Activated CD4-positive, alpha-beta T cell treated with anti-CD3 and anti-CD28 coated beads, Interleukin-2, amount 10 ng/mL, durations not matched to agents 7 days and 5 days (primary cell): ENCODE measurements at places on chromosomes 13 and 19. TPM values are rescaled to one million over a fixed set of nuclear protein-coding genes. Genes with fewer than 3 reads are reported as not detected.

Gene C19orf18
- total RNA-seq, result 0.82 TPM

Gene RYR1
- 0.79 TPM for total RNA-seq

Gene LENG8
- total RNA-seq, result 248 TPM

Gene ZNF85
- total RNA-seq, result 24.2 TPM

Gene APOC4
- total RNA-seq, result not detected

Gene OR7C1
- total RNA-seq, result not detected

Gene ZNF304
- 9.0 TPM for total RNA-seq

Gene ZFP82
- 6.7 TPM for total RNA-seq

- H3K27ac ChIP-seq, result no peak overlapping the region
- H3K27me3 ChIP-seq, result no peaks in the 10 kb centered on the region
- H3K36me3 ChIP-seq, result no peaks in the 10 kb centered on the region
- DNase-seq, result no peak
- H3K4me3 ChIP-seq, result no peak overlapping the region
- no peaks in the 10 kb centered on the region for H3K4me1 ChIP-seq
Observed at GRCh38 chr13:109074853-109075252, 445.4 kb downstream of the MYO16 start.

- H3K36me3 ChIP-seq, result no peaks in the 10 kb centered on the region
- peaks cover 8% of the 10 kb centered on the region for H3K4me1 ChIP-seq
- peaks cover 8% of the 10 kb centered on the region for H3K27me3 ChIP-seq
- no peak overlapping the region for H3K27ac ChIP-seq
Observed at GRCh38 chr13:26606631-26607030, 49.1 kb downstream of the WASF3 start.

- H3K27me3 ChIP-seq, result peaks cover 16% of the 10 kb centered on the region
- H3K36me3 ChIP-seq, result no peaks in the 10 kb centered on the region
- H3K27ac ChIP-seq, result no peak overlapping the region
- no peaks in the 10 kb centered on the region for H3K4me1 ChIP-seq
Observed at GRCh38 chr13:39350461-39350881, 252.5 kb downstream of the LHFPL6 start.

GRCh38 chr13:113649212-113649611 lies 8.8 kb downstream of the ATP4B start:
- peaks cover 19% of the 10 kb centered on the region for H3K4me1 ChIP-seq
- no peak overlapping the region for H3K4me3 ChIP-seq
- H3K27ac ChIP-seq, result no peak overlapping the region

GRCh38 chr13:29721766-29722165 lies 126.3 kb upstream of the SLC7A1 start:
- peaks cover 6% of the 10 kb centered on the region for H3K27me3 ChIP-seq
- H3K4me1 ChIP-seq, result peaks cover 2% of the 10 kb centered on the region
- H3K36me3 ChIP-seq, result no peaks in the 10 kb centered on the region

GRCh38 chr19:43606569-43607229 lies 5.2 kb upstream of the SRRM5 start:
- DNase-seq, result no peak
- no peak overlapping the region for H3K4me3 ChIP-seq
- no peaks in the 10 kb centered on the region for H3K27me3 ChIP-seq

DNA sequence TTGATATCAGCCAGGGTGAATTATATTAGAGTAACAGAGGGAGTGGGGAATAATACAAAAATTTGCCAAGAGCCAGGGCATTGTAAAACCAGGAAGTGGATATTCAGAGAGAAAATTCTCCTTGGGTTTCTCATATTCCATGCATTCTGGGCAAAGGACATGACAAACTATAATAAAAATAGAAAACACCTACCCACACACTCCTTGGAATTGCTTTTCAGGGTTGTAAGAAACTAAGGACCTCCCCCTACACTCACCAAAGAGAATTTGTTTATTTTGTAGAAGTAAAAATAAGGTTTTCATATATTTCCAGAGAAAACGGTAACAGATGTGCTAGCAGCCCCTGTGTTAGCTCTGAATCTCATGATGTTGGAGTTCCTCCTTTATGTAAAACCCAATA lies 649.6 kb downstream of the SLITRK1 start:
- H3K4me3 ChIP-seq, result no peak overlapping the region
- no peak for DNase-seq
- H3K27ac ChIP-seq, result no peak overlapping the region
- H3K27me3 ChIP-seq, result no peaks in the 10 kb centered on the region

- H3K27ac ChIP-seq, result no peak overlapping the region
- H3K4me1 ChIP-seq, result peaks cover 12% of the 10 kb centered on the region
- H3K36me3 ChIP-seq, result no peaks in the 10 kb centered on the region
- H3K4me3 ChIP-seq, result no peak overlapping the region
Observed at GRCh38 chr19:3443840-3444694, 36.3 kb downstream of the SMIM24 start.

DNA sequence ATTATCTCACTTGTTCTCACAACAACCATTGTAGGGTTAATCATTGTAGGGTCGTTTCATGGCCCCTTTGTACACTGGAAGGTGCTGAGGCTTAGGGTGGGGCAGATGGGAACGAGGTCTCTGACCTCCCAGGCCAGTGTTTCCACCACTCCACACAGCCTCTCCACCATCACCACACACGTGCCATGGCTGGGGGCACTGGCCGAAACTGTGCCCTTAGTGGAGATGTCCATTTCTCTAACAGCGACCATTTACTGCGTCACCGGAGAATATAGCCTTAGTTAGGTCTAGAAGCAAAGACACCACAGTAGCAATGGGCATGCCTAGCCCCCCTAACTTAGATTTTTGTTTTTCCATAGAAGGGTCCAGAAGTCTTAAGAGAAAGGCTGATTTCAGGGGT lies 36.5 kb downstream of the COL4A1 start:
- no peak for DNase-seq
- no peaks in the 10 kb centered on the region for H3K4me1 ChIP-seq
- H3K27me3 ChIP-seq, result peaks cover 10% of the 10 kb centered on the region
- no peak overlapping the region for H3K27ac ChIP-seq
- no peaks in the 10 kb centered on the region for H3K36me3 ChIP-seq

DNA sequence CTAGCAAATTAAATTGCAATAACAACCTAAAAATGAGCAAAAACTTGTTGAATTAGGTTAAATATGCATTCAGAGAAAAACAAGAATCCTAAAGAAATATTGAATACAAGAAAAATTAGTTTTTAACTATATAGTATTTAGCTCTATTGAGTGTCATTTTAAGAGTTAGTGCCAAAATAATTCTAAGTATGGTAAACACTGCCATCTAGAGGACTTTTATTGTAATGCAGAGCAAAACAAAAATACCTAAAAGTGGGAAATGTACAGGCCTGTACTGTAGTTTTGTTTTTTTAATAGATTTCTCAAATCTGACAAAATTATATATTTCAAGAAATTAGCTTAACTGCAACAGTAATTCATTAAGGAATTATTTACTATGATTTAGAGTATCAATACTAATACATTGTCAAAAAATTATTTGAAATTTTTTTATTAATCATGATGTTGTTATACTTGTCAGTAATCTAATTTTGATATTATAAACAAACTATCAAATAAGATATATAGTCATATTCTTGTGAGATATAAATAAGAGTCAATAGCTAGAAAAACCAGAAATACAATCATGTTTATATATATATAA lies 8.2 kb upstream of the PCDH9 start:
- no peak overlapping the region for H3K4me3 ChIP-seq
- DNase-seq, result no peak
- H3K27me3 ChIP-seq, result peaks cover 10% of the 10 kb centered on the region
- no peak overlapping the region for H3K27ac ChIP-seq
- no peaks in the 10 kb centered on the region for H3K4me1 ChIP-seq

GRCh38 chr13:49248622-49249002 lies 887 bp downstream of the CDADC1 start:
- peak overlapping the region; percentile 91 for H3K4me3 ChIP-seq
- H3K27me3 ChIP-seq, result peaks cover 13% of the 10 kb centered on the region
- H3K27ac ChIP-seq, result peak overlapping the region; percentile 97
- peaks cover 40% of the 10 kb centered on the region for H3K4me1 ChIP-seq

GRCh38 chr19:6580313-6580712 lies 10.6 kb downstream of the CD70 start:
- H3K27me3 ChIP-seq, result peaks cover 4% of the 10 kb centered on the region
- DNase-seq, result no peak
- no peak overlapping the region for H3K27ac ChIP-seq
- H3K4me3 ChIP-seq, result no peak overlapping the region
- H3K36me3 ChIP-seq, result no peaks in the 10 kb centered on the region

GRCh38 chr19:14187561-14187960 lies 18.4 kb downstream of the ADGRL1 start:
- no peaks in the 10 kb centered on the region for H3K27me3 ChIP-seq
- H3K4me1 ChIP-seq, result peaks cover 13% of the 10 kb centered on the region
- H3K27ac ChIP-seq, result no peak overlapping the region
- DNase-seq, result no peak
- H3K4me3 ChIP-seq, result no peak overlapping the region

DNA sequence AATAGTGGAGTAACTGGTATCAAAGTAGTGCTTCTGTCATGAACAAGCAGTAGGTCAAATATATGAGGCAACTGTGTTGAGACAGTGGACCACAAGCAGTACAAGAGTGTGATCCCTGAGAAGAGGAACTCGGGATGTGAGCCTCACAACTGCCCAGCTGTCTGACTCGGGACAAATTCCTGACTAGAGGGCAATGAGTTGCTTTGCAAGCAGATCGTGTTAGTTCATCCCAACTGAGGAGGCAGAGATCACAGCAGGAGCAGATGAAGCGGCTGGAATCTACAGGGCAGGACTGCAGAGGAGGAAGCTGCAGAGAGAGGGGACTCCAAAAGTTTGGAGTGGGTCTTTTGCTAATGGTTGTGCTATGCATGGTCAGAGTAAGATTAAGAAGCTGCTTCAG lies 741.1 kb downstream of the DIAPH3 start:
- no peaks in the 10 kb centered on the region for H3K4me1 ChIP-seq
- H3K27ac ChIP-seq, result no peak overlapping the region
- H3K27me3 ChIP-seq, result no peaks in the 10 kb centered on the region
- no peaks in the 10 kb centered on the region for H3K36me3 ChIP-seq

DNA sequence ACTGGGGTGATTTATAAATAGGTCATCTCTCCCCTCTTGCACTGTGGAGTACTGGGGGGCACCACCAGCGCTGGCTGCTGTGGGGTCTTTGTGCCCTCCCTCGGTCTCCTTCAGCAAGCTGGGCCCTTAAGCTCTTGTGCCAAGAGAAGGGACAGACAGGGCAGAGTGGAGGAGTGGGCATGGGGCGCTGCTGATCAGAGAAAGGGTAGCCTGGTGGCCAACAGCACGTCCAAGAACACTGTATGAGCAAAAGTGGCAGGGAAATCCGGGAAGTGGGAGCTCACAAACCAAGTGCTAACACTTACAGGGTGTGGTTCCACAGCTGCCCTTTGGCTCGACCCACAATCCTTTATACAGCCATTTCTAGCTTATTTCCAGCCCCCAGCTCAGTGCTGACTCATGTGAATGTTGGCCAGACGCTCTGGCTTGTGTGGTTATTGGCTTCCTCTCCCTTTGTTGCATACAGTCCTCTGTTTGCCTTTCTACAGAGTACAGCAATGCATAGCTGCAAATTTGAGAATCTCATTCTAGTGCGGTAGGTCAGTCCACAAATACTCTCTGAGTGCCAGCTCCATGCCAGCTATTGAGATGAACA lies 298.8 kb downstream of the SHISA2 start:
- peaks cover 17% of the 10 kb centered on the region for H3K4me1 ChIP-seq
- peaks cover 2% of the 10 kb centered on the region for H3K27me3 ChIP-seq
- peak; percentile 14 for DNase-seq

- no peaks in the 10 kb centered on the region for H3K36me3 ChIP-seq
- no peak overlapping the region for H3K4me3 ChIP-seq
- H3K4me1 ChIP-seq, result no peaks in the 10 kb centered on the region
- no peak for DNase-seq
- no peak overlapping the region for H3K27ac ChIP-seq
Observed at GRCh38 chr13:80612804-80613203, 271.9 kb upstream of the SPRY2 start.
